Cerebellar nuclear complex (tissue), 1 donor: ENCODE measurements at places on chromosomes 1 and 21.

- DNase-seq = no peak
Observed at GRCh38 chr1:204837440-204838084, 33.1 kb upstream of the NFASC start.

DNA sequence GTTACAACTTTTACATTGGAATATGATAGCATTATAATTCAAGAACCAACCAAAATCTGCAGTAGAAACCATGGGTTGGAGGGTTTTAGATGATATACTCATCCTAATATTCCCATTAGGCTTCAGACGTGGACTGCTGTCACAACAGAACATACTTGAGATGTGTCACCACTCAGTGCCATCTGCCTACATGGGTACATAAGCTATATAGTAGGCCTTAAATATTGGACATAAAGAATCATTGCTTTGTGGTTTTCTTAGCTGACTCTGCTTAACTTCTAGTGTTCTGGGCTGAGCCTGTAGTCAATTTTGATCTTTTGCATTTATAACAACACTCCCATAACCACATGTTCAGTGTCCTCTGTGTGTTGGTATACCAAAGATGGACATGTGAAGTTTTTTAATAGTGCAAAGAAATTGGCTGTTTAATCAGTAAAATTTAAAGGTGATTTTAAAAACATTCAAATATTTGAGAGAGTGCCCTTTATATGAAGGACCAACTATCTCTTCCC is 14.2 kb downstream of the RAP1A start:
- DNase-seq = no peak

- DNase-seq = no peak
Observed at GRCh38 chr1:40105028-40105427, 8.0 kb upstream of the PPT1 start.

- DNase-seq = no peak
Observed at GRCh38 chr21:35345954-35346353, 296.9 kb upstream of the RUNX1 start.

- no peak for DNase-seq
Observed at GRCh38 chr1:45375104-45376090, 35.2 kb upstream of the MUTYH start.

DNA sequence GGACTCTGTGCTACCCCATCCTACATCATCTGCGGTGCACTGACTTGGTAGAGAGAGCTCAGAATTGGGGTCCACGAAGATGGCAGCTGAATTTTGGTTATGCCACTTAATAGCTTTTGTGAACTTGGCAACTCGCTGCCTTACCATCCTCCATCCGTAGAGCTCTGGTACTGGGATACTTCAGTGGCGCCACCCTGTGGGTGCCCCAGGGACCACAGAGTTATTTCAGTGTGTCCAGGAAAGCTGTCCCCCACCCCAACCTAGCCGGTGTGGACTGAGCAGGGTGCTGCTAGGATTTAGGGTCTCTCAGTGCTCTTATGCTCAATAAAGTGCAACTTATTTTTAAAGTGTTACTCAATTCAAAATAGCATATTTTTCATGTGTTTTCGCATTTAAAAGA is 9.0 kb upstream of the USF1 start:
- no peak for DNase-seq

DNA sequence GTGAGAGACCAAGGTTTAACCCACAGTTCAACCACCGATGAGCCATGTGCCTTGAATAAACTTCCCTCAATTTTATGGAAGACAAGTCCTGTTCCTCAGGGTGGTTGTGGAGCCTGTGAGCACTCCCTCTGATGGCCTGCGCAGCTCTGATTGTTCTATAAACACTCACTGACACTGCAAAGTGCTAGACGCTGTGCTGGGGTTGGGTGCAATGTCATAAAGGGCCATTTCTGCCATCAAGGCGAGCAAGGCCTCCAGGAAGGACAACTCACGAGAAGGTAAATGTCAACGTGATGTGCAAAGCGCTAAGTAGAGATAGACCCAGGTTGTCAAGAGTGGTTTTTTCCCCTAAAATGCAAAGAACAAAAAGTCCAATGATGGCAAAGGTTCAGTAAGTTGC is 75.7 kb upstream of the SYT6 start:
- no peak for DNase-seq

DNA sequence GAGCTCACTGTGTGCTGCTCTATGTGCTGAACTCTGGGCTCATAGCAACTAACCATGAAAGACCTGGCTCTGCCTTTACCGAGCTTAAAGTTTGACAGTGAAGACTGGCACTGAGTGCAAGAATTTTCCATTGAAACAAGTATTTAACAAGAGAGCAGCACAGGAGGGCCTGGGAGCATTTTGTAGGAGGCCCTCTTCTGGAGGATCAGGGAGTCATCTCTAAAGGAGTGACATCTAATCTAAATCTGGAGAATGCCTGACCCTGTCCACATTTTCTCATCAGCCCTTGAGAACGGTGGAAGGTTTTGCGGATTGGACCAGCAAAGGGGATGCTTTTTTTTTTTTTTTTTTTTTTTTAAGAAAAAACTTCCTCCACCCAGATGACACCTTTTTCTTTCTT is 150.8 kb downstream of the ROR1 start:
- DNase-seq = no peak

- DNase-seq = no peak
Observed at GRCh38 chr1:41174170-41174569, 67.9 kb downstream of the SCMH1 start.

DNA sequence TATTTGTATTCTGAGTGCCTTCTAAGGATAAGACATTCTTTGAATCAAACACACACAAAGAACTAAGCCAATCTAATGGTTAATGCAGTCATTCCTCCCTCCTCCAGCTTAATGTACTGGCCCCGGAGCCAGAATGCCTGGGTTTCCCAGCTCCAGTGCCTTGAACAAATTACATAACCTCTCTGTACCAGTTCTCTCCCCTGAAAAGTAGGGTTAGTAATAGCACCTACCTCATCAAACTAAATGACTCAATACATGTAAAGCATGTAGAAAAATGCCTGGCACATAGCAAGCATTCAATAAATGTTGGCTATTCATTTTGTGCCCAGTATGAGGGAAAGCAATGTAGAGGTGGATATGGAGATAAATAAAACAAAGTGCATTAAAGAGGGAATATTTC is 14.0 kb downstream of the C1orf52 start:
- no peak for DNase-seq

- DNase-seq = no peak
Observed at GRCh38 chr1:7220007-7220406, 434.8 kb downstream of the CAMTA1 start.

- no peak for DNase-seq
Observed at GRCh38 chr1:38000529-38001455, 4.5 kb downstream of the FHL3 start.

DNA sequence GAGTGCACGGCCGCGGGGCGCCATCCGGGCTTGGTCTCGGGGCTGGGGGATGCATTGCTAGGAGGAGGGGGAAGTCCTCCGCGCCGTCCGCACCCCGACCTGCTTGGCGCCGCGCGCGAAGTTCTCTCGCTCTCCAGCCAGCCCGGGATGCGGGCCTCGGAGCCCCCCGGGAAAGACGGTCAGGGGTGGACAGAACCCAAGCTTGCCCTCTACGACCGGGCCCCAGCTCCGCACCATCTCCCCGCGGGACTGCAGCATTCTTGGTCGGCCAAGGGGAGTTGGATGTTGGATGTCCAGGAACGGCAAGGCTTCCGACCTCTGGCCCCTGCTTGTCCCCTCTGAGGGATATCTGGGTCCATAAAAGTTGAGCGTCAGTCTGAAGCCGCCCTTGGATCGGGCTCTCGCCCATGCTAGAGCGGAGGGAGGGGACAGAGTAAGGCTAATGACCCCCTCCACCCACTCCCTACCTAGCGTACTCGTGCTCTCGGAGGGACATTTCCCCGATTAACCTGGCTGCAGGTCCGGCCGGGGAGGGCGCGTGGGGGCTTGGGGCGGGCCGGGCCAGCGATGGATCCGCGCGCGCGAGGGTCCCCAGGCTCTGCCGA is 522 bp downstream of the DISP3 start:
- DNase-seq = no peak

GRCh38 chr1:165858364-165858823 is 31.0 kb downstream of the UCK2 start:
- DNase-seq = no peak

- DNase-seq = no peak
Observed at GRCh38 chr1:235557495-235557894, 53.2 kb upstream of the B3GALNT2 start.
